ENCODE measurements at places on chromosomes 16 and 17.

GRCh38 chr16:85175724-85176233 is 63.5 kb upstream of the CIBAR2 start:
- DNase-seq, result no peak

DNA sequence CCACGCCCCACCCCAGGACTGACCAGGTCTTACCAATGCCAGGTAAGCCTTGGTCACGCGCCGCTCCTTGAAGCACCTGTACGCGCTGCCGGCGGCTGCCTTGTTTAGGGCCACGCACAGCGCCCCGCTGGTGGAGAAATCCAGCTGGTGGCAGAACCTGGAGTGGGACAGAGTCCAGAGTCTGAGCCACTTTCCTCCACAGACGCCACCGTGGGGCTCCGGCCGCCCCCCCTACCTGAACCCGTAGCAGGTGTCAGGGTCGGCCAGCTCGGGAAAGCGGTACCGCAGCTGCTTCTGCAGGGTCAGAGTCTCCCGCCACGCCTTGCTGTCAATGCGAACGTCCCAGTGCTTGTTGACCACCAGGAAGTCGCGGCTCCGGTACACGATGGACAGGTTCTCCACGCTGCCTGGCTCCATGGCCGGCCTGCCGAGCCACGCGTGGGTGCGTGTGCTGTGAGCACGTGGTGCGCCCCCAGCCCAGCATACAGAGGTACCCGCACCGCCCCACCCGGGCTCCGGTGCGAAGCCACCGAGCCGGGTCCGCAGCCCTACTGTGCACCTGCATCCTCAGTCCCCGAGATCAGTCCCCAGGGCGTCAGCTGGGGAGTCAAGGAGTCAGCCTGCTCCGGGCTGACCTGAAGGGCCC is 737 bp downstream of the RPUSD1 start:
- DNase-seq, result no peak

GRCh38 chr17:52148969-52149351 is 9.6 kb downstream of the CA10 start:
- DNase-seq, result no peak

DNA sequence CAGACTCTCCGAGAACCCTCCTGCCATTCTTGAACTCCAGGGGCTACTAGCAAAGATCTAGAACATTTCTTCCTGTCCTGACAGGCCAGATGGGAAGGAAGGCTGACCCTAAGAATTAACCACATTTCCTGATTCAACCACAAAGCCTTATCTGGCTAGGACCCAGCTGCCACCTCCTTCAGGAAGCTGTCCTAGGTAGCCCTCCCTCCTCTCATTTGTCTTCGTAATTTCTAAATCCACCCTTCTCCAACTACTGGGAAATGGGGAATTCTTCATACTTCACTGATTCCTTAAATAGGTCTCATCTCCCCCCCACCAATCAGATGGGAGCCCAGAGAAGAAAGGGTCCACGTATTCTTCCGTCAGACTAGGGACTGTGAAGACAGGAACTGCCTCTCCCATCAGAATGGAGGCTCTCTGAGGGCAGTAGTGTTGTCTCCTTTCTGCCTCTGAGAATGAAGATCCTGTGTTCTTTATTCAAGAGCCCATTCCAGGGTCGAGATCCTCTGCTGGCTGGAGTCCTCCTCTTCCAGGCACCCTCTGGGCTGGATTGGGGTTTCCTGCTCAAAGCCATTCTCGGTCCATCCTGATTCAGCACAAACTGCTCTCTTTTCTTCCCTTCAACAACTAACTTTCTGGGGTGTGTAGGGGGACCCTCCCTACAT is 2.1 kb downstream of the SAMD14 start:
- no peak for DNase-seq

- no peak for DNase-seq
Measured at GRCh38 chr16:10081201-10081940, 100.9 kb downstream of the GRIN2A start.

- no peak for DNase-seq
Measured at GRCh38 chr17:41308918-41309359, at the start of gene KRTAP16-1. TSS of gene KRTAP16-1 (minus strand) at chr17:41309309. CDS start at chr17:41309253, 56 bp downstream.

DNA sequence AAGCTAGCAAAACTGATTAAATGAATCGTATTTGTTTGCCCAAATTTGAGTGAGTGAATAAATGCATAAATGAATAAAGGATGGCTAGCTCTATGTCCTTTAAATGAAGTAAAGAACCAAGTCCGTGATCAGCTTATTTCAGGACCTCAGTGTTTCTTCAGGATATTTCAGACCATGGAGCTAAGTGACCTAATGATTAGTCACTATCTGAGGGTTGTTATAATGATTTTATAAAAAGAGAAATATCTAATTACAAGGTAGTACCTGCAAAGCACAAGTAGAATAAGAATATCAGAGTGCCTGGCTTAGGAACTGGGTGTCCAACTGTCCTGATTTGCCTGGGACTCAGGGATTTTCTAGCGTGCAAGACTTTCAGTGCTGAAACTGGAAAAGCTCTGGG is 12.5 kb downstream of the KCNJ2 start:
- no peak for DNase-seq

GRCh38 chr16:53094013-53094630 is 39.3 kb downstream of the CHD9 start:
- no peak for DNase-seq

DNA sequence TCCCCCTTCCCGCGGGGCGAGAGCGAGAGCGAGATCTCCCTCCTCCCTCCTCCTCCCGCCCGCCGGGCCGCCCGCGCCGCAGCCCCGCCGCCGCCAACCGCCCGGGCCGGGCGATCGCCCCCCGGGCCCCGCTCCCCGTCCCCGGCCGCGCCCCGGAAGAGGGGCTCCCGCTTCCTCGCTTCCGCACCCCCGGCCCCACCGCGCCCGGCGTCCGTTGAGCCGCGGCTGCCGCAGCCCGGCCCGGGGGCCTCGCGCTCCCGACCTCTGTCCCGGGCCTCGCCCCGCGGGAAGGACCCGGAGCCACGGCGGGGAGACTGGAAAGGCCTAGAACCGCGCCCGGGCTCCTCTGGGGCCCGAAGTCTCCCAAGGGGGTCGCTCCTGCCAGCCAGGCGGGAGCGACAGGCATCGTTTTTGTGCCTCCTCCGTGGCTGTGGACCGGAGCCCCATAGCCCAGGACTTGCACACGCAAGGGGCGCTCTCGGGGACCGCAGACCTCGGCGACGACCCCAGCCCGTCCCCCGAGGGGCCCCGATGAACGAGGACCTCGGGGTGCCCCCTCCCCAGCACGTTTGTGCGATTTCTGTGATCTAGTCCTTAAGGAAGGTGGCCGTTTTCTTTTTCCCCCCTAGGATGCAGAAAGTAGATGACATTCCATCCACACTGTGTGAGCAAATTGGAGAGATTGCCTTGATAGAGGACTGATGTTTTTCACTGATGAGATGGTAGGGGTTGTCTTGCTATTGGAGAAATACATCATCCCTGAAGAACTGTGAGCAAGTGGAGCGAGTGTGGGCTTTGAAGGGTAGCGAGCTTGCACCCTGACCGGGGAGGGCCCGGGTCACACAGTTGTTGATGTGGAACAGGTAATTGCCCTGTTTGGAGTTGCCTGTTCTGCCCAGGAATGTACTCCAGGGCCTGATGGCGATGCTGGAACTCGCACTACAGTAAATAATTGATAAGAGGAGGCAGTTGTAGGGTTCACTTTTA is 611 bp downstream of the BANP start:
- no peak for DNase-seq

GRCh38 chr17:79913451-79913850 is 74.2 kb upstream of the CBX4 start:
- DNase-seq, result no peak

GRCh38 chr17:43169561-43170139 is 1.4 kb upstream of the NBR1 start:
- DNase-seq, result no peak

- DNase-seq, result no peak
Measured at GRCh38 chr16:10009684-10010083, 172.5 kb downstream of the GRIN2A start.

DNA sequence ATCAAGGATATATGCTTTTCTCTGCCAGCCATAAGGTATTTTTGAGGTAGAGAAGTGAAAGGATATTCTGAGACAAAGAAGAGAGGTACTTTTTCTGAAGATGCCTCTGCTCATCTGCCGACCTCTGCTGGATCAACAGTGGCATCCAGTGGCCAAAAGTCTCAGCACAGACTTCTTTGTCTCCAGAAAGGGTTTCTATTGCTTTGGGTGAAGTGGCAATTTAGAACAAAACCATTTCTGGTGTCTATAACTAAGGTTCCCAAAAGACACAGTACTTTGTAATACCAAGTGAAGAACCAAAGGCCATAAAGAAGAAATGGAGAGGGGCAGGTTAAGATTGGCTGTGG is 155.2 kb upstream of the C17orf78 start:
- no peak for DNase-seq

DNA sequence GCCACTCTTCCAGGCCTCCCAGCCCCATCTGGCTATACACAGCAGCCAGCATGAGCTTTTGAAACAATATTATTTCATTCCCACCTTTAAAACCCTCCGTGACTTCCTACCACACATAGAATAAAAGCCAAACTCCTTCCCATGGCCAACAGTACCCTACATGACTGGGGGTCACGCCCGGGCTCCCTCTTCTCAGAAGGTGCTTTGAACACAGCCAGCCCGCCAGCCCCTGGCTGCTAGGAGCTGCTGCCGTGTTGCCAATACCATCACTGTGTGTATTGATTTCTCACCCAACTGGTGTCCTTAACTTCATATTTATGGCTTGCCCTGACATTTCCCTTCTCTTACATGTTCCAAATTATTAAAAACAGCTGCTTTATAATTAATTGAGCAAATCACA is 111.2 kb downstream of the GNAO1 start:
- DNase-seq, result no peak

DNA sequence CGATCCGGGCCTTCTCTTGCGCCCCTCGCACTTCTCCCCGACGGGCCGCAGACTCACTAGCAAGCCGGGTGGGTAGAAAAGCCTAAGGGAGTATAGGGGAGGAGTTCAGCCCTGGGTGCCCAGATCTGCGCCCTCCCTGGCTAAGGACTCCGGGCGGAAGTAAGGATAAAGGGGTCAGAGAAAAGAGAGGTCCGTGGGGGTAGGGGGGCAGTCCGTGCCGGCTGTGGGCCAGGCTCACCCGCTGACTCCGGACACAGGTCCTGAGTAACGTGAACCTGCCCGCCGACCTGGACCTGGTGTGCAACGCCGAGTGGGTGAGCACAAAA is 1.8 kb downstream of the NAGS start:
- no peak for DNase-seq

DNA sequence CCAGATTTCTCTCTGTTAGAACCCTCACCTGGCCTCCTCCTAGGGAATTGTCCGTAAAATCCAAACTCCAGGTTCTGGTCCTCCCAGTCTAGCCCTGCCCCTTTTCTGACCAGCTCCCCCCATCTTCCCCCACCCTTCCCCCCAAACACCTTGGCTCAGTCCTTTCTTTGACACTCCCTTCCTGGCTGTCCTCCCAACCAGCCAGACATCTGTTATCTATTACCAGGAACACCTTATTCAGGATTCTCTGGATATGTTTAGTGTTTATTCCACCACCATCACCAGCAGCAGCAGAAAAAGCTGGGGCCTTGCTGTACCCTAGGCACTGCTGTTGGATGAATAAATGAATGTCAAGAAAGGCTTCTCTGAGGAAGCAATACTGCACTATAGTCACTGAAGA is 4.0 kb upstream of the CMTM3 start:
- no peak for DNase-seq

DNA sequence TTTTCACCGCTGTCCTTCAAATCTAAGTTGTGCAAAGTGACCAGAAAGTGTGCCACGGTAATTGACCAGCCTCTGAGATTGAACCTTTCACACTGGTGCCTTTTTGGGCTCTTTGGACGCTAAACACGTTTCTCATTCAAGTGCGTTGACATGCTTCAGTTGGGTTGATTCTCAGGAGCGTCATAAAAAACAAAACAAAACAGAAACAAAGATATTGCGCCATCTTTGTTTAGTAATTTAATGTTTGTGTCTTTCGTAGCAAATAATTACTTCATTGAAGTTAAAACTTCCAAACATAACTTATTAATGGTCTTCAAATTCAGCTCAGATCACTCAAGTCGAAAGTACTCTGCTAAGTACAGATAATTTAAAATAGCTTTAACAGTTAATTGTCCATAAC is 80.2 kb downstream of the OR1D5 start:
- no peak for DNase-seq

DNA sequence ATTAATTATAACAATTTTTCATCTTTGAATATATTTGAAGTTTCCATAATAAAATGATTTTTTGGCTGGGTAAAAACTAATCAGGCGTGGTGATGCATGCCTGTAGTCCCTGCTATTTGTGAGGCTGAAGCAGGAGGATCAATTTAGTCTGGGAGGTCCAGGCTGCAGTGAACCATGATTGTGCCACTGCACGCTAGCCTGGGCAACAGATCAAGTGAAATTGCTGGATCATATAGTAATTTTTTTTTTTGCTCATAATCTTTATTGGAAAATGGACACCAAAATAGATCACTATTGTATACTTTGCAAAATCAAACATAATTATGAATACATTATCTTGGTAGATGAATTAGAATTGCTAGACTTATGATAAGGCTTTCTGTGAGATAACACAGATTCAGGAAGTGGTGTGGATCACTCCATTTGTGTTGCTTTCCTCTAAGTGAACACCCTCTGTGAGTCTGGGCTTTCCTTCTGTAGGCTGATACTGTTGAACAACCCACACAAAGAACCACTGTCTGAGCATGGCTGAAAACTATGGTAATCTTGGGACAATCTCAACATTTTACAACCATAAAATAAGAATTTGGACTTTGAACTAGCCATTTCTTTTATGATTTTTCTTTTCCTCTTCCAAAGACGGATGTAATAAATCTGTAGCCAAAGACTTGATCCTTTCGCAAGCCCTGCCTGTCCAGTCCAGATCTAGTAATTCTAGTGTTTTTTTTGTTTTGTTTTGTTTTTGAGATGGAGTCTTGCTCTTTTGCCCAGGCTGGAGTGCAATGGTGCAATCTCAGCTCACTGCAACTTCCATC is 5.6 kb upstream of the ST3GAL2 start:
- DNase-seq, result no peak

DNA sequence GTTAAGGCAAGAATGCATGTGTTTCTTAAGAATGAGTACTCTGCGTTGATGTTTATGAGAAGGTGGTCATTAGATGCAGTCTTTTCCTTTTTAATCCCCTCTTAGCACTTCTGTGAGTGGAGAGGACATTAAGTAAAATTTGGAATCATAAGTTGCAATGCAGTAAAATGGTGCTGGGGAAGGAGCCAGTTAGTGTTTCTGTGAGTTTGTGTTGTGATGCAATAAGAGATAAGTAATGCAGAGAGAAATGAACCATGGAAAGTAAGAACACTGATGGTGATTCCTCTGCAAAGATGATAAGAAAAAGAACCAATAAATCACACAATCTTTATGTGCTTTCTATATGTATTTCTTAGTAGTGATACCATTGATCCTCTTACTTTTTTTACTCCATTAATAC is 20.0 kb downstream of the ABHD15 start:
- DNase-seq, result no peak

DNA sequence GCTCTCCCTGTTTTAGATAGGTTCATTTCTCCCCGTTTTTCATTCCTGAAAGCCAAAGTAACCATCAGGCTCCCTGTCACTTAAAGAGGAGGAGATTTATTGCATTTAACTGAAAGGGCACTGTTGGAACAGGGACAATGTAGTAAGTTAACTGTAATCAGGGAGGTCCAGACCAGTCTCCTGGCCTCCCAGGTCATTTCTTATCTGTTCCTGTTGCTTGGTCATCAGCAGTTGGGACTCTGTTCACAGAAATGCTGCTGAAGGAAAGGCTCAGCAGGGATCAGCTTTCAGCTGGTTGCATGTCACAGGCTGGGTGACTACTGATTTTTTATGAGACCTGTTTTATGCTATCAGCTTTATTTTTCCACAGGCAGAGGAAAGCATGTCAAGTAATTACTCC is 622.6 kb upstream of the GOT2 start:
- no peak for DNase-seq

GRCh38 chr17:77893144-77894044 is 65.1 kb upstream of the TNRC6C start:
- no peak for DNase-seq

- no peak for DNase-seq
Measured at GRCh38 chr16:68229431-68230175, 6.3 kb downstream of the ESRP2 start.
